ENCODE measurements at places on chromosomes 13 and 19. TPM values are rescaled to one million over a fixed set of nuclear protein-coding genes. Genes with fewer than 3 reads are reported as not detected.

The MAP4K1 gene
- 9.0 TPM for total RNA-seq

The DNAAF3 gene
- 1.6 TPM for total RNA-seq

The SMIM44 gene
- not detected for total RNA-seq

The HCST gene
- 6.8 TPM for total RNA-seq

The ZNF836 gene
- total RNA-seq, result 22.0 TPM

All from ureter (tissue), 1 donor.